ENCODE measurements at places on chromosomes 11 and 22.

DNA sequence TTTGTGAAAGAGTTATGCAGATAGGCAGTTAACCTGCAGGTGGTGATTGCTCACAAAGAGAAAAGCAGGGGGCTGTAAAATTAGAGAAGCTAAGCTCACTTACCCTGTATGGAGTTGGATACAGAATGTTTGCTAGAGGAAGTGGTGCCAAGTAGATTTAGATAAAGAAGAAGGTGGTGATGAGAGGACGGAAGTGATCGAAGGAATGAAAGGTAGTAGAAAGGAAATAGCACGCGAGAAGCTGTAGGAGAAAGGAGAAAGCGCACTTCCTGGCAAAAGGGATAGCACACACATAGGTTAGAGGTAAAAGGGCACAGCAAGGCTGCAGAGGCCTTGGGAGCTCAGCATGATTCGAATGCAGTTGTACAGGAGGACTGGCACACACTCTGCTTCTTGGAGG is 87.3 kb upstream of the CTSC start:
- DNase-seq = no peak

- DNase-seq = no peak
Measured at GRCh38 chr11:30553521-30554110, 32.5 kb downstream of the MPPED2 start.

GRCh38 chr11:131195661-131196517 is 174.5 kb upstream of the NTM start:
- DNase-seq = no peak

DNA sequence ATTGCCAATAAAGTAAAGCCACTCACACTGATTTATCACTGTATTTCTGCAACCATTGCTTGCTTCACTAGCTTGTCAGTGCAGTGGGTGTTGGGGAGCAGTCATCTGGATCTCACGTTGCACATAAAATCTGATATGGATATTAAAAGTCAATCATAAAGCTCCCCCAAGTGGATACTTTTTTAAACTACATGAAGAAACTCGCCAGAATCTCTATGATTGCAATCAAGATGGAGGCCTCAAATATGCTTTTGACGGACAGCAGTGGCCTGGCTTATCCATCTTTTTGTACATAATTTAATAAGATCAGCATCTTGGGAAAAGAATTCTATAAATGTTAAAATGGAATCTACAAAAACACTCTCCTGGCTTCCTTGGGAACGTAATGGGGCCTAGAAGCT is 137.7 kb downstream of the WT1 start:
- DNase-seq = peak; percentile 58

DNA sequence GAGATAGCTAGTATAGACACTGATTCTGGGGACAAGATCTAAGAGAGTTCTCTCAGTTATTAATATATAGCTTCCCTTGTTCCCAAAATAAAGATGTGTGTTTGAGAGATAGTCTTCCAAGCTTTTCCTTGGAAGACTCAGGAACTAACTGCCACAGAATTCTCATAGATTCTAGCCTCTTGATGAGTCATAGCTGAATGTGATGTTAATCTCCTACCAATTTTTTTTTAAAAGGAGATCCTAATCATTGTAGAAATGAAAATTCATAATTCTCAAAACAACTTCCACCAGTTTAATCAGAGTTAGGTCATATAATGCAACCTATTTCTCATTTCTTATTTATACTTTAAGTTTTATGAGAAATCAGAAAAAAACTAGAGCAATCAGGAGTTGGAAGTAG is 148.8 kb downstream of the JRKL start:
- no peak for DNase-seq

GRCh38 chr11:134819041-134819440 is 407.0 kb upstream of the B3GAT1 start:
- DNase-seq = no peak

DNA sequence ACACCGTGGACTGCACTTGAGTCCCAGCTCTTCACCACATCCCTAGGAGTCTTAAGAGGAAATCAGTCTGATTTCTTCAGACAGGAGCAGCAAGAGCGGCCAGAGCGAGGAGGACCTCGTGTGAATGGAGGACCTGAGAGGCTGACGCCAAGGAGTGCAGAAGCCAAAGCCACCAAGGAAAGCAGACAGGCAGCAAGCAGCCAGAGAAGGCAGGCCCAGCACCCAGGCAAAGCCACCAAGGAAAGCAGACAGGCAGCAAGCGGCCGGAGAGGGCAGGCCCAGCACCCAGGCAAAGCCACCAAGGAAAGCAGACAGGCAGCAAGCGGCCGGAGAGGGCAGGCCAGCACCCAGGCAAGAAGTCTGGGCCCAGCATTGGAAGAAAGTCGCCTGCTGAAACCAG is 11.8 kb downstream of the CYB561A3 start:
- DNase-seq = no peak

GRCh38 chr11:64314146-64314804 is 3.1 kb downstream of the TRMT112 start:
- DNase-seq = no peak

- DNase-seq = no peak
Measured at GRCh38 chr11:109486129-109486528, 64.1 kb downstream of the C11orf87 start.

GRCh38 chr11:115097796-115098408 is 406.3 kb downstream of the CADM1 start:
- no peak for DNase-seq

DNA sequence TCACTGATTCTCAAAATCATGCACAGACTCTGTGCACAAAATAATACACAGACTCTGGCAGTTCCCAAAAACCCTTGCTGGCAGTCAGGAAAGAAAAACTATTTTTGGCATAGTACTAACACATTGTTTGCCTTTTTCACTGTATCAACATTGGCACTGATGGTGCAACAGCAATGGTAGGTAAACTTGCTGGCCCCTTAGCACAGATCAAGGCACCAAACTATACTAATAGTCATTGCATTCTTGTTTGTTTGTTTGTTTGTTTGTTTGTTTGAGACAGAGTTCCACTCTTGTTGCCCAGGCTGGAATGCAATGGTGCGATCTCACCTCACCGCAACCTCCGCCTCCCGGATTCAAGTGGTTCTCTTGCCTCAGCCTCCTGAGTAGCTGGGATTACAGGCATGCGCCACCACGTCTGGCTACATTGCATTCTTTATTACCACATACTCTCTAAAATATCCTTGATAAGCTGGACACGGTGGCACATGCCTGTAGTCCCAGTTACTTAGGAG is 81.0 kb upstream of the SLC6A5 start:
- no peak for DNase-seq

GRCh38 chr11:43936076-43936475 is 6.4 kb upstream of the C11orf96 start:
- DNase-seq = no peak

Data from retina (tissue), 1 donor.